ENCODE measurements at places on chromosomes 6 and 20.
A peak's percentile ranks its signal among the peaks of the same experiment; 100 is the strongest.

DNA sequence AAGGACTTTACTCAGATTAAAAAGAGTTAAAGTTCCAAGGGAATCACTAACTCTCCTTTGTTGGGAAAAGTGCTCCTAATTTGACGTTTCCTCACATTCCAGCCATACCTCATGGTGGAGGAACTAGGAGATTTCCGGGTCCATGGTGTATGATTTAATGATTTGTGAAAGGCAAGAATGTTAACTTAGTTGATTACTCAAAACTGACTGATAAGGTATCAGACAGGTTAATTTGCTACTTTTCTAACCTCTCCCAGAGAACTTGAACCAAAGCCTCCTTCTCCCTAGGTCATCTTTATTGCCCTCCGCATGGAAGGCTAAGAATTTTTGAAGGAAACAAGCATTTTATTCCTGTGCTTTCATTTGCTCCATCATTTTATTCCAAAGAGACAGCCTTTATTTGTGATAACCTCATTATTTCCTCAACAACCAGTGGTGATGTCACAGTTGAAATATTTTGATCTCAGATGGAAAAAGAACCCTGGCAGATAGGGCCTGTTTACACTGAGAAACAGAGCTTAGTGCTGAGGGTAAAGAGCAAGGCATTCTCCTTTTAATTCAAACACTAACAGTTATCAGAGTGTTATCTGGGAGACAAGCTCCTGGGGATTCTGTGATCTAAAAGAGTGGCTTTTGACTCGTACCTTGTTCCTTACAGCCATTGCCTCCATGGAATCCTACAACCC, 57.4 kb upstream of the BMP2 start:
- DNase-seq = no peak

- no peak for DNase-seq
These were observed 380.0 kb upstream of the MARCKS start for GRCh38 chr6:113476937-113477839.

DNA sequence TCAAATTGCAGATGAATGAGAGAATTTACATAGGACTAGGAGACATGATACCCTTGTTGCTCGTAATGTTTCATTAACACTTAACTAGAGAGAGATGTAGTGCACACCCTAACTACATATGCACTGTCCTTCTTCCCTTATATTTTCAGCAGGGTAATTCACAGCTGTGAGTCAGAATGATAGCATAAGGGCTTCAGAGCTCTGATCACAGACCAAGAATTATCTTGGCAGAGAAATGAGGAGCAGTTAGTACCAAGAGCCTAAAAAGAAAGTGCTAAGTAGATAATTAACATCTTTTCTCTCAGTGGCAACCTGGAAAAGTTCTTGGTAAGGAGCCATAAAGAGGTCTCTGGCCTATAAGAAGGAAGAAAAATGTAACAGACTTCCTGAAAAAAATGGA, 35.8 kb downstream of the GRIK2 start:
- DNase-seq = no peak

- DNase-seq = no peak
These were observed 6.0 kb downstream of the PNLDC1 start for GRCh38 chr6:159806021-159806458.

DNA sequence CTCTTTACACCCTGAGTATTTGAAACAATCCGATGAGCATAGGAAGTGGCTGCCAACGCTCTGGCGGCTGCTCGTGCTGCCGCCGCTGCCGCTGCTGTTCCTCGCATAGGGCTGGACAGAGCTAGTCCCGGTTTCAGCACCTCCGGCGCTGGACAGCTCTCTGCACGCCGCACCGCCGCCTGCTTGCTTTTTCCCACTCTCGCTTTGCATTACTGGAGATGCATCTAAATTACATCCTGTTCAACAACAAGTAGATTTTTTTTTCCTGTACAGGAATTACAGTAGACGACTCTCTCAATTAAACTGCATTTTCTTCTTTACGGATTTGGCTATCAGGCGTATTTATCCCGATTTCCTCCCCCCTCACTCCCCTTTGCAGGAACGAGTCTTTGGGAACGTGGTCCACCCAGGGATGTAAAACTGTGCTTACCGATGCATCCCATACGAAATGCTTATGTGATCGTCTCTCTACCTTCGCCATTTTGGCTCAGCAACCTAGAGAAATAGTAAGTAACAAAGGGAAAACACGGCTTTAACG, 563.8 kb downstream of the LMBRD1 start:
- DNase-seq = no peak

- DNase-seq = no peak
These were observed 293.7 kb downstream of the BTBD3 start for GRCh38 chr20:12211361-12211760.

DNA sequence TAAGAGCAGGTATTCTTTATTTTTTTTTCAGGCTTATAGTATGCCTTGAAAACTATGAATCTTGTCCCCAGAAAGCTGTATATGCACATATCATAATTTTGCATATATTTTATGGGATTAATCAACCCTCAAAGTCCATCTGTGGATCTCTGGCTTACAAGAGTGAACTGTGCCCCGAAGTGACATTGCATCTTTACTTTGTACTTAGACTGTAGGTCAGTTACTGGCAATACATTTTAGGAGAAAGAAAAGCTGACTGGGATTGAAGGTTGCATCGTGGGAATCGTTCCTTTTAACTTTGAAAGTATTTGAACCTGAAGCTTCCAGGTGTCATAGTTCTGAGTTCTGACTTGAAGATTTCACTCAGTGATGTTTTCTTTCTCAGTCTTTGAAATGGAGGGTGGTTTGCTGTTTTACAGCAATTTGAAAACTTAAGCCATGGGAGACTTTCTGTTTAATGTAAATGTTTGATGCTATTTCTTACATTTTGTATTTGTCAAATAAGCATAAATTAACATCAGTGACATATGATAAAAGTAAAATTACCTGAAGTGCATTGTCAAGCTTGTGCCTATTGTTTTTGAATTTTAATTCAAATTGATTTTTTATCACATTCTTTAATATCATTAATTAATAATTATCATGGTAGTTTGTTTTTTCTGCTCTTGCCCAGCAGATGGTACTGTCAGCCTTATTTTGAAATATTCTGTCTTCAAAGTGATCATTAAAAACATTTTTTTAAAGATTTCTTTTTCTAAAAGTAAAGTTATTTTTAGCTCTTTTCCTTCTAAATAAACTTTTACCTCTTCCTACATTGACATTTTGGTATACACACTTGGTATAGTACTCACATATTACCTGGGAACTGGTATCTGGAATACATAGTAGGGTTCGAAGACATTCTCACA, 29.0 kb downstream of the L3MBTL3 start:
- no peak for DNase-seq

GRCh38 chr20:21607971-21608725, 94.3 kb upstream of the NKX2-2 start:
- DNase-seq = no peak

GRCh38 chr6:28884423-28885131, 39.2 kb downstream of the TRIM27 start:
- DNase-seq = peak; percentile 48

- no peak for DNase-seq
These were observed 61.2 kb downstream of the TNFAIP3 start for GRCh38 chr6:137928286-137928685.

DNA sequence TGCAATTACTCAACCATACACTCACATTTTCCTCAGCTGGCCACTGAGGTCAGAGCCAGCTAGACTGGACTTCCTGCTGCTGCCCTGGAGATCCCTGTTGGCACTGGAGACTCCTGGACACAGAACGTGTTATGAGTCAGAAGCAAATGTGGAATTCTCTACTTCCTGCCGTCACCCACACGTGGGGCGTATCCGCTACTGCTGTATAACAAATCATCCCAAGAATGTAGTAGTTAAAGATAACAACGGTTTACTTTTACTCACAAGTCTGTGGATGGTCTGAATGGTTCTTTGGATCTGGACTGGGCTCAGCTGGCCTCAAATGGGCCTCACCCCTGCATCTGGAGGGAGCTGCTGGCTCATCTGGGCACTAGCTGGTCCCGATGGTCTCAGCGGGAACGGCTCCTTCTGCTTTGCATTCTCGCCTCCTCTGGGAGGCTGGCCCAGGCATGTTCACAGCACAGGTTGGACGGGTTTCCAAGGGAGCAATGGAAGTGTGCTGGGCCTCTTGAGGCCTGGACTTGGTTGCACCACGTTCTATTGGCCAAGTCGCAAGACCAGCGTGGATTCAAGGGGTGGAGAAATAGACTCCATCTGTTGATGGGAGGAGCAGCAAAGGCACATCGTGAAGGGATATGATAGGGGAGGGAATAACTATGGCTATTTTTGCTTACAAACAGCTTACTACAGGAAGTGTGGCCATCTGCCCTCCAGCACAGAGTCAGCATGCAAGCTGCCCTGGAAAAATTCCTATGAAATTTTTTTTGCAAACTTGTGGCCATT, 118.5 kb downstream of the SNX5 start:
- no peak for DNase-seq

GRCh38 chr6:53464927-53465460, 79.9 kb downstream of the GCLC start:
- DNase-seq = no peak

- DNase-seq = no peak
These were observed 26.2 kb downstream of the ADTRP start for GRCh38 chr6:11752360-11752759.

DNA sequence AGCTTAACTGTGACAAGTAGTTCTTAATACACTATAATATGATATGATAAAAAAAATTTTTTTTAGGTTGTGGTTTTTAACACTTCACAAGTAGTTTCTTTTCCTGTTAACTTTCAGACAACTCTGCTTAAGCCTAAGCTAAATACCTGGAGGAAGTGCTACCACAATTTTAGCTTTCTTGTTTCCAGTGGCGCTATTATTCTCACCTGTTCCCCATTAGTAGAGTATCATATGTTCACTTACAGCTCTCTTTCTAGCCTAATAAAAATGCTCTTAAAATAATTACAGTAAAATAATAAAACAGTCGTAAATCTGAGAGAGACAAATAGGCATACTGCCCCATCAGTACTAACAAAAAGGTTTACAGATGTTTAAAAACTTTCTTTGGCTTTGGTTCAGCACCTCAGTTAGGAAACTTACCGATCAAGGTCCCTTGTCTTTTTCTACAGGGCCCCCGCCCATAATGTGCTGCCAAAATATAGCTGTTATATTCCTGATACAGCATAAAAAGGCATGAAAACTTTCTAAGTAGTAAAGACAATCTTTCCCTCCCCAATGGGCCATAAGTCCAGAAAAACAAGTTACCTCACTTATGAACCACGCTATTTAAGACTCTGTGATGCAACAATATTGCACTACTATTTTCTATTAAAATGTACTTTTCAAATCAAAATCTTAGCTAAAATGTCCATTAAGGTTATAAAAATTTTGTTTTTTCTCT, 57.9 kb downstream of the SESN1 start:
- DNase-seq = no peak

GRCh38 chr20:219290-220115, 7.6 kb upstream of the DEFB129 start:
- DNase-seq = no peak

- peak; percentile 10 for DNase-seq
These were observed 32.0 kb downstream of the GNAS-AS1 start for GRCh38 chr20:58818586-58819285.

DNA sequence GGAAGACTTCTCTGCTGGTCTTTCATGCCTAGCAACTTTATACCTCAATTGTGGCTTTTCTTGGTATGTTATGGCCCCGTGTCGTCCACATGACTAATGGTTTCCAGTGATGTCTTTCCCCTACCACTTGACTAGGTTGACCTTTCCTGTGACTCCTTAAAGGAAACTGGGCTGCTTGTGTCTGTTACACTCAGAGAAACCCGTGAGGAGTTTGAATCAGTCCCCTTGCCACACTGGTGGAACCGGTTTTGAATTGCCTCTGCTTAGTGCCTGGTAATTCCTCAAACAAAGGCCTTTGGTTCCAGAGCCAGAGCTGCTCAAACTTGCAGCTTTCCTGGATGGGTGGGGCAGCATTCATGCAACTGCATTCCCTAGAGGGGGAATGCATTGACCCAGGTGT, 21.9 kb downstream of the ECT2L start:
- no peak for DNase-seq

DNA sequence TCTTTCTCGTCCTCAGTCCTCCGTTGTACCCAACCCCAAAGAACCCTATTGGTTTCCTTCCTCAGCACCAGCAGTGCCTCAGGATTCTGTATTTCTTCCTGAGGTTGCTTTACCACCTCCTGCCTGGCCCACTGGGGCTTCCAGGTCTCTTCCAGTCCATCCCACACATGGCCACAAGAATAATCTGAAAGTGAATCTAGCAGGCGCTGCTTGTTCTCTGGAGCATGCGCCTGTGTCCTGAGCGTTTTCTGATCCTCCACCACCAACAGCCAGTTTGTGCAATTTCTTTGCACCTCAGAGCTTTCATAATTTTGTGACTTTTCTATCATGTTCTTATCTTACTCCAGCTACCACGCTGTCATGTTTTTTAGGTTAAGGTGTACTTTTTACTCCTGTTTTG, 11.6 kb upstream of the HSP90AB1 start:
- no peak for DNase-seq

DNA sequence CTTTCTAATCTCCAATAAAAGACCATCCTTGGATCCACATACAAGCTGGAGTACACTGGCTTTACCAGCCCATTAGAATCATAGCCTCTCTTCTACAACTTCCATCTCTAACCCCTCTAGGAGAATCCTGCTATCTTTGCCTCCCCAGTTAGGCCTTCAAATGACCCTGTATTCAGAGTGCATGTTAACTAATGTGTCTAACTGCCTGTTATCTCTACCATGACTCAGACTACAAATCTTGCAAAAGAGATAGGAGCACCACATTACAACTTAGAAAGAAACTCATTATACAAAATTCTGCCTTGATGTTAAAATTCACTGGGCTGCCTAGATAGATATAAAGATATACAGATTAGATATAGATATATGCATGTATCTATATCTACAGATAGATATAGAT, 28.2 kb downstream of the GPR63 start:
- DNase-seq = no peak

DNA sequence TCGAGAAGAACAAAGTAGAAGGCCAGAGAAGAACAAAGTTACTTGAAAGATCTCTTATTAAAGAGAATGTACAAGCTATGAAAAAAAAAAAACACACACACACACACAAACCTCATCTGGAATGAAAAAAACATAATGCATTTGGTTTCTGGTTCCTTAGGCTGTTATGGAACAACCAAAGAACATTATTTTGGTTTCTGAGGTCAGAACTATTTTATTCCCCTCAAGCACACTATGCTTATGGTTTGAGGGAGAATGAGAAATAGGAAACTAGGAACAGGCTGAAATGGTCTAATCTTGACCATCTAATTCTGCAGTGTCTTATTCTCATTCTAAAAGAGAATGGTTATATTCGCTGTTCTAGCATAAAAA, 8.8 kb downstream of the PRDM1 start:
- DNase-seq = no peak

Data from activated T-cell treated with anti-CD3 and anti-CD28 coated beads for 4 hours (primary cell).